ENCODE measurements at places on chromosomes 16 and 17. TPM values are rescaled to one million over a fixed set of nuclear protein-coding genes. Genes with fewer than 3 reads are reported as not detected.

DNA sequence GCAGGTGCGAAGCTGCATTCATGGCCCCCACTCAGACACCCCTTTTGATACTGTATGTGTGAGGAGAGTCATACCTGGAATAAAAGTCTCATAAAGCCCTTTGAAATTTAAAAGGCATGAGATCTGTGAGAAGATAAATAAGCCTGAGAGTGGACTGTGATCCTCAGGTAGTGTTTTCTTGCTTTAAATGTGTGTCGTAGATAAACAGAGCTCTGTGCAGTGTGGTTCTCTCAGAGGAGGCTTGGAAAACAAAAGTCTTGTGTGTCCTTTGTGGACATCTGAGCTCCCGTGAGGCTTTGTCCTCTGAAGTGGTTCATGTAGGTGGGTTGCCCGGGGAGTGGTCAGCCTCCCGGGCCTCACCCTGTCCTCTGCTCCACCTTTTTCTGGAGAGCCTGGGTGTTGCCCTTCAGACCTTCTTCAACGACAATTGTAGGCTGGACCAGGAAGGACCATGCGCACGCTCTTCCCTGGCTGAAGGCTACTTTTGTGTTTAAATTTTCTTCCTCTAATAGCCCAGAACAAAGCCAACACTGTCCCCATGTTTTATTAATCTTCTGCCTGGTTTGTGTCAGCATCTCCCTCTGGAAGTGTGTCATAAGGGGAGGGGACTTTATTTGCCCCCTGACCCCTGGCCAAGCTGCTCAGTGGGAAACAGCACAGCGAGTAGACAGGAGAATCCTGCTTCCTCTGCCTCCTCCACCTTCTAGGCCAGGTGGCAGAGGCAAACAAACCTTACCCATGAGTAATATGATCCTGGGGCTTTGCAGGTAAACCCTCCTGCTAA is 151.2 kb downstream of the MSI2 start:
- DNase-seq, result peak; percentile 86
- H3K4me3 ChIP-seq, result no peak overlapping the region
- peaks cover 32% of the 10 kb centered on the region for H3K4me1 ChIP-seq
- no peaks in the 10 kb centered on the region for H3K36me3 ChIP-seq
- peak overlapping the region; percentile 89 for H3K27ac ChIP-seq
- no peaks in the 10 kb centered on the region for H3K27me3 ChIP-seq

LAT gene
- 12.5 TPM for total RNA-seq

ZNHIT3 gene
- total RNA-seq, result 25.4 TPM

GRCh38 chr17:38748892-38749222 is 721 bp upstream of the PCGF2 start:
- no peaks in the 10 kb centered on the region for H3K4me1 ChIP-seq
- no peaks in the 10 kb centered on the region for H3K27me3 ChIP-seq
- H3K4me3 ChIP-seq, result peak overlapping the region; percentile 67
- H3K36me3 ChIP-seq, result no peaks in the 10 kb centered on the region
- H3K27ac ChIP-seq, result peak overlapping the region; percentile 88

- DNase-seq, result peak; percentile 11
- no peaks in the 10 kb centered on the region for H3K27me3 ChIP-seq
- no peaks in the 10 kb centered on the region for H3K36me3 ChIP-seq
Observed at GRCh38 chr16:75452464-75453190, 11.9 kb downstream of the TMEM170A start.

DNA sequence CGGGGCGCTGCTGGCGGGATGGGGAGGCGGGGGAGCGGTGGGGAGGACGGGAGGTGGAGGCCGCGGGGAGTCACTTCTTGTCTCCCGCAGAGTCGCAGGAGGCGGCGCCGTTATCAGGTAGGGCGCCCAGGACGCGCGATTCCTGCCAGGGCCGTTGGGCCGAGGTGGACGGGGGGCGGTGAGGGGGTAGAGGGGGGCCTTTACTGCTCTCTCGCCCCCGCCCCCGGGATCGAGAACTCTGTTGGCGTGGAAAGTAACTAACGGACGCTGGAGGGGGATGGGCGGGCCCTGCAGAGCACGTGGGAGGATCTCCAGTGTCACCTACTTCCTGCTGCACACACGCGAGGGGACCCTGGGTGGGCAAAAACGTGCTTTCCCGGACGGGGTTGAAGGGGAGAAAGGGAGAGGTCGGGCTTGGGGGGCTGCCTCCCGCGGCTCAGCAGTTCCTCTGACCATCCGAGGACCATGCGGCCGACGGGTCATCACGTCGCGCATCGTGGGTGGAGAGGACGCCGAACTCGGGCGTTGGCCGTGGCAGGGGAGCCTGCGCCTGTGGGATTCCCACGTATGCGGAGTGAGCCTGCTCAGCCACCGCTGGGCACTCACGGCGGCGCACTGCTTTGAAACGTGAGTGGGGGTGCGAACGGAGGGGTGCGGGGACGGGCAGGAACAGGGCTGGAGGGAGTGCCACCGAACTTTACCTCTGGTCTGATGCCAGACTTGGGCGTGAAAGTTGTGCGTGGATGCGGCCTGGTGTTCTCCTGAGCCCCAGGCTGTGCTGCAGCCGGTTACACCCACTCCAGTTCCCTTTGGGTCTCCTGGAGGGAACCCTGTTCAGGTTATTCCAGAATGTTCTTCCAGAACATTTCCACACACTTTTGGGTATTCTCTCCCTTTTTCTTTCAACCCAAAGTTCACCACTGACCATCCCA is 569 bp downstream of the PRSS21 start:
- no peak overlapping the region for H3K4me3 ChIP-seq
- DNase-seq, result no peak
- no peaks in the 10 kb centered on the region for H3K27me3 ChIP-seq

KCTD19 gene
- total RNA-seq, result 0.31 TPM

DNA sequence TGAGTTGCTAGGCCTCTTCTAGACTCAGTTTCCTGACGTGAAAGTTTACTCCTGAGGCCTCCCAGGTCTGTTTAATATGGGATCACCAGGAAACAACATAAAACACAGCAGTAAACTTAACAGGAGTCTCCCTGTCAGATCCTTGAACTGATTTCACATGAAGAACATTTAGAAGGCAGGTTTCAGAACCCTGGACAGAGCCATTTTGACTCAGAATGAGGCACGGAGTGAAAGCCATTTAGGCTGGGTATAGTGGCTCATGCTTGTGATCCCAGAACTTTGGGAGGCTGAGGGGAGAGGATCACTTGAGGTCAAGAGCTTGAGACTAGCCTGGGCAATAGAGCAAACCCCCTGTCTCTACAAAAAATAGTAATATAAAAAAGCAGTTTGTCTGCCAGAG is 289.1 kb downstream of the CA10 start:
- no peaks in the 10 kb centered on the region for H3K36me3 ChIP-seq
- H3K4me3 ChIP-seq, result no peak overlapping the region
- no peaks in the 10 kb centered on the region for H3K4me1 ChIP-seq
- H3K27me3 ChIP-seq, result no peaks in the 10 kb centered on the region

EVI2A gene
- 10.8 TPM for total RNA-seq

DNA sequence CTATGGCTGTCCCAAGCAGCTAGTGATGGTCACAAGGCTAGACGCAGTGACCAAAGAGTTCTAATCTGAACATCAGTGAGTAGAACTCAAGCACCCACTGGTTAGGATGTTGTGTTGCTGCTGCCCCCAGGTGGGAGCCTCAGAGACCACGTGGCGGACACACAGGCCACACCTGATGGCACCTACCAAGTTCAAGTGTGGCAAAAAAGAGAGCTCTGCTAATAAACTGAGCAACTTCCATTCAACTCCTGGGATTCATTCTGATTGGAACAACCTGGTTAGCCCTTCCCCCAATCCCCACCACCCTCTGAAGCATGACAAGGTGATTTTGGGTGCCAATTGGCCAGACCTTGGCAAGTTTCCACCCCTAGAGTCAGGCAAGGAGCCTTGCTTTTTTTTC is 3.5 kb upstream of the LCMT1 start:
- no peak overlapping the region for H3K4me3 ChIP-seq
- no peaks in the 10 kb centered on the region for H3K36me3 ChIP-seq
- no peak overlapping the region for H3K27ac ChIP-seq
- H3K27me3 ChIP-seq, result no peaks in the 10 kb centered on the region

- H3K4me1 ChIP-seq, result no peaks in the 10 kb centered on the region
- peaks cover 2% of the 10 kb centered on the region for H3K36me3 ChIP-seq
- peak within 1 kb of the TSS; percentile 88 for H3K27ac ChIP-seq
- peak; percentile 96 for DNase-seq
- peak within 1 kb of the TSS; percentile 77 for H3K4me3 ChIP-seq
Observed at GRCh38 chr17:61399131-61400065, at the start of gene TBX2. TSS of gene TBX2 (plus strand) at chr17:61399843. CDS start at chr17:61400177, 334 bp downstream.

GRCh38 chr16:2455081-2455845 is 4.6 kb upstream of the TEDC2 start:
- H3K4me1 ChIP-seq, result no peaks in the 10 kb centered on the region
- no peak overlapping the region for H3K27ac ChIP-seq
- no peak overlapping the region for H3K4me3 ChIP-seq
- H3K36me3 ChIP-seq, result no peaks in the 10 kb centered on the region
- H3K27me3 ChIP-seq, result no peaks in the 10 kb centered on the region
- no peak for DNase-seq

DNA sequence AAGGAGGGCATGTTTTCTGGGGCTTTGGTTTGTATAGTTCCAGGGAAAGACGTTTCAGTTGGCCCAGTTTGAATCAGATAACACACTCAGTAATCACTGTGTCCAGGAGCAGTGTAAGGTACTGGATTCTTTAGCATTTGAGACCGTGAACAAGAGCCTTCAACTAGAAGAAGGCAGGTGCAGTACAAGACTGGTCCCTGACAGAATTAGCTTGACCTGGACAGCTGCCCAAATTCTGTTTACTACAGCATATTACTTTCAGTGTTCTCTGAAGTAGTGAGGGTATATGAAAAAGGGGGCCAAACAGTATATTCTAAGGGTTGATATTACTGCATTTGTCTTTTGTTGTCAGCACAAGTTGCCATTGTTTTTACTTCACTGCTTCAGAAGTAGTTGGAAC is 81.3 kb downstream of the COX10 start:
- no peak overlapping the region for H3K4me3 ChIP-seq
- no peaks in the 10 kb centered on the region for H3K36me3 ChIP-seq
- no peaks in the 10 kb centered on the region for H3K4me1 ChIP-seq
- no peaks in the 10 kb centered on the region for H3K27me3 ChIP-seq

DNA sequence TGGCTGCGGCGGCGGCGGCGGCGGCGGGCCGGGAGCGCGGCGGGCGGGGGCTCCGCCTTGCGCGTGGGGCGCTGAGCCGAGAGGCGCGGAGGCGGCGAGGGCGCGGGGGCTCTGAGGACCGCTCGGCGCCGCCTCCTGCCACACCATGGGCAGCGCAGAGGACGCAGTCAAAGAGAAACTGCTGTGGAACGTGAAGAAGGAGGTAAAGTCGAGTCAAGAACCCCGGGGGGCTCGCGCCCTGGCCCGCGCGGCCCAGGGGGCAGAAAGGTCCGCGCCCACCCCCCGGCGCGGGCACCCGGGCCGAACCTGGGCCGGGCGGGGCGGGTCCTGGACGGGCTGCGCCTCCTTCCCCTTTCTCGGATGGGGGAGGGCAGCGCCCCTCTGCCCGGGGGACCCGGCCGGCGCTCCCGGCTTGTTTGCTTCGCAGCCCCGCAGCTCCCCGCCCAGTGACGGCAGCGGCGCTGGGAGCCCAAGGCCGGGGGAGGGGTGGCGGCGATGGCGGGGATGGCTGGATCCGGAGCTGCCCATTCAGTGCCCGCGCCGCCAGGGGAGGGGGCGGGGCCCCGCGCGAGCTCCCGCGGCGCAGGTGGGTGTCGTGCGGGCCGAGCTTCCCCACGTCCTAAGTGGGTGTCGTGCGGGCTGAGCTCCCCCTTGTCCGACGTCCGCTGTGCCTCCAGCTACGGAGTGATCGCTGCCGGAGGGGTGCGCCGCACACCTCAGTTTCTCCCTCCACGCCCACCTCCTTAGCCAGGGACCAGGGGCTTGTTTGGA is 428 bp downstream of the SGSM2 start:
- H3K36me3 ChIP-seq, result peaks cover 17% of the 10 kb centered on the region
- H3K27ac ChIP-seq, result peak overlapping the region; percentile 42
- peaks cover 6% of the 10 kb centered on the region for H3K4me1 ChIP-seq
- no peaks in the 10 kb centered on the region for H3K27me3 ChIP-seq
- peak overlapping the region; percentile 45 for H3K4me3 ChIP-seq

GRCh38 chr17:82866590-82867191 is 26.9 kb upstream of the ZNF750 start:
- no peak for DNase-seq
- no peak overlapping the region for H3K4me3 ChIP-seq
- H3K27me3 ChIP-seq, result no peaks in the 10 kb centered on the region
- peaks cover 5% of the 10 kb centered on the region for H3K4me1 ChIP-seq

NOG gene
- 0.98 TPM for total RNA-seq

SHBG gene
- 0.57 TPM for total RNA-seq

DNA sequence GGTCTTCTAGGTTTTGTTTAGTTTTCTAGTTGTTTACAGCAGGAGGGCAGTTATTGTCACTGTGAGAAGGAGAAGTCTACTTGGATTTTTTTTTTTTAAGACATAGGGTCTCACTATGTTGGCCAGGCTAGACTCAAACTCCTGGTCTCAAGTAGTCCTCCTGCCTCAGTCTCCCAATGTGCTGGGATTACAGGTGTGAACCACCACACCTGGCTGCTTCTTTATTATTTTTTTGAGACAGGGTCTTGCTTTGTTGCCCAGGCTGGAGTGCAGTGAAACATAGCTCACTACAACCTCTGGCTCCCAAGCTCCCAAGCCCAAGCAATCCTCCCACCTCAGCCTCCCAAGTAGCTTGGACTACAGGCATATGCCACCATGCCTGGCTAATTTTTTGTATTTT is 68.3 kb upstream of the STAC2 start:
- H3K4me1 ChIP-seq, result no peaks in the 10 kb centered on the region
- peaks cover 11% of the 10 kb centered on the region for H3K36me3 ChIP-seq
- DNase-seq, result no peak

DNA sequence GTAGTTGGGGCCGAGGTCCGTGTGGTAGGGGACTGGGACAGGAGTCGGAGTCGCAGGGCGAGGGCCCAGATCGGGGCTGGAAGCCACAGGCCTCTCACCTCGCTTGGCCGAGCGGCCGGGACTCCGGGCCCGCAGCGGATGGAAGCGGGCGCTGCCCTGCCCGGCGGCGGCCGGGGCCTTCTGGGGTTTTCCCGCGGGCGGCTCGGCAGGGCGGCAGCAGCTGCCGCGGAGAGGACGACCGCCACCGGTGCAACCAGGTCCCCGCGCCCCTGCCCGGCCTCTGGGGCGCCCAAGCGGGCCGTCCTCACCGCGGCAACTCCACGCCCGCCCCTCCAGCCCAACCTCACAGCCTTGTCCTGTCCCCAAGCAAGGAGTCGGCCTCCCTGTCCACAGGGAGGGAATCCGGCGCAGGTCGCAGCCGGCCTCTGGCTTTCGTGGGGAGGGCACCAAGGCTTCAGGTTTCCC is 15.6 kb upstream of the UTP6 start:
- H3K27me3 ChIP-seq, result peaks cover 4% of the 10 kb centered on the region
- H3K4me3 ChIP-seq, result no peak overlapping the region
- no peak overlapping the region for H3K27ac ChIP-seq

METTL23 gene
- total RNA-seq, result 38.2 TPM

SLX4 gene
- 4.8 TPM for total RNA-seq

- H3K36me3 ChIP-seq, result no peaks in the 10 kb centered on the region
- no peaks in the 10 kb centered on the region for H3K27me3 ChIP-seq
- H3K27ac ChIP-seq, result no peak overlapping the region
- H3K4me3 ChIP-seq, result no peak overlapping the region
- peak; percentile 96 for DNase-seq
Observed at GRCh38 chr17:36778448-36778847, 158.8 kb upstream of the LHX1 start.

Data from kidney (tissue), 22 donors.